ENCODE measurements at places on chromosomes 2 and 18.

- DNase-seq, result no peak
These were observed 30.2 kb downstream of the TGFBRAP1 start for GRCh38 chr2:105299290-105299689.

GRCh38 chr2:97774425-97774824 is 61.0 kb downstream of the ZAP70 start:
- DNase-seq, result no peak

- DNase-seq, result no peak
These were observed 94.5 kb downstream of the ACKR3 start for GRCh38 chr2:236664136-236664535.

DNA sequence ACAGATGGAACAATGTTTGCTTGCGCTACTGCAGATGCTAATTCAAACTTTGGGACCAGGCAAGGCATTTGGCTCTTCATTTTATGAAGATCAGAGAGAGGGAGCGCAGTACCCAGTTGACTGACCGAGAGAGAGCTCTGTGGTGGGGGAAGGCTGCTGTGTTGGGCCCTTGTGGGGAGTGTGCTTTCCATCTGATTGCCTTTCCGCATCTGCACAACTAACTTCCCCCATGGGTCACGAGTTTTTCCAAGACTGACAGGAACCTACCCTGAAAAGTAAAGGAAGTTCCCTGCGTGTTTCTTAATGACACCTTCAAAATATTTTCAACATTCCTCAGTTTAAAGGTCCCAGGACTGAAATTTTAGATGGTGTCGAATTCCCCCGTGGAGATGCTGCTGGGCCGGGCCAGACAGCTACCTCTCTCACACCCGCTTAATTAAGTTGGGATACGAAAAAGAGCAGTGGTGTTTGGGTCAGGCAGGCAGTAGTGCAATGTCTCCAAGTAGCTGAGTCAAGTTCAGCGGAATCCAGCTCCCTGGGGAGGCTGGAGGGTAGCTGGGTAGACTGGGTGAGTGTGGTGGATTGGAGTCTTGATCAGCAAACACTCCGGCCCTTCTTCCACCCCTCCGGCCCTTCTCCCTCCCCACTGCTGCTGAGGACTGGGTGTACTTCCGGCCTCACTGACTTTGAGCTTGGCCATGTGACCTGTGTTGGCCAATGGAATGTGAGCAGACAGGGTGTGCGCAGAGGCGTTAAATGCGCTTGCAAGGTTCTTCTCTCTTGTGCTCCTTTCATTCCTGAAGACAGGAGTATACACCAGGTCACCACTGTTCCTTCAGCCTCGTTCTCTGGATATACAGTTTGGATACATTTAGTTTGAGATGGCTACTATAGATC is 2.3 kb upstream of the ARHGAP25 start:
- DNase-seq, result no peak

- DNase-seq, result no peak
These were observed 91.7 kb downstream of the DTNA start for GRCh38 chr18:34801774-34802173.

GRCh38 chr2:26630669-26631360 is 10.4 kb downstream of the CIB4 start:
- no peak for DNase-seq

DNA sequence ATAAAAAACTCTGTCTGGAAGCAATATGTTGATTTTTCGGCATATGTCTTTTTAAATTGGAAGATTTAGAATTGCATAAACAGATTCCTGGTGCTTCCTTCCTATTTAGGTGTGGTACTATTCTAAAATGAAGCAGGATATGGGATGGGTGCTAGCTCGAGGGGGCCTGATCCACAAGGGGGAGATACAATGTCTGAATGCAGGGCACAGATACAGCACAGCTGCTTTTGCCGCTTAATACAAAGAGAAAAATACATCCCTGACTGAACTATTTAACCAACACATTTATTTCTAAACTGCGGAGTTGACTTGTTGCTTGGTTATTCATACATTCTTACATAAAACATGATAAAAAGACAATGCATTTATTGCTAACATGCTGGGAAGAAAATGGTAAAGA is 169.1 kb downstream of the TMEFF2 start:
- no peak for DNase-seq

- no peak for DNase-seq
These were observed 171.4 kb upstream of the FSIP2 start for GRCh38 chr2:185567196-185567595.

GRCh38 chr18:33755391-33755790 is 177.4 kb downstream of the ASXL3 start:
- DNase-seq, result no peak

DNA sequence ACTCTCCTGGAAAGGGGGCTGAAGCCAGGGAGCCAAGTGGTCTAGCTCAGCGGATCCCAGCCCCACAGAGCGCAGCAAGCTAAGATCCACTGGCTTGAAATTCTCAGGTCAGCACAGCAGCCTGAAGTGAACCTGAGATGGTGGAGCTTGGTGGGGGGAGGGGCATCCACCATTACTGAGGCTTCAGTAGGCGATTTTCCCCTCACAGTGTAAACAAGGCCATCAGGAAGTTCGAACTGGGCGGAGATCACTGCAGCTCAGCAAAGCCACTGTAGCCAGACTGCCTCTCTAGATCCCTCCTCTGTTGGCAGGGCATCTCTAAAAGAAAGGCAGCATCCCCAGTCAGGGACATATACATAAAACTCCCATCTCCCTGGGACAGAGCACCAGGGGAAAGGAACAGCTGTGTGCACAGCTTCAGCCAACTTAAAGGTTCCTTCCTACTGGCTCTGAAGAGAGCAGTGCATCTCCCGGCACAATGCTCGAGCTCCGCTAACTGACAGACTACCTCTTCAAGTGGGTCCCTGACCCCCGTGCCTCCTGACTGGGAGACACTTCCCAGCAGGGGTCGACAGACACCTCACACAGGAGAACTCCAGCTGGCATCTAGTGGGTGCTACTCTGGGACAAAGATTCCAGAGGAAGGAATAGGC is 282.3 kb upstream of the EPC2 start:
- DNase-seq, result no peak

DNA sequence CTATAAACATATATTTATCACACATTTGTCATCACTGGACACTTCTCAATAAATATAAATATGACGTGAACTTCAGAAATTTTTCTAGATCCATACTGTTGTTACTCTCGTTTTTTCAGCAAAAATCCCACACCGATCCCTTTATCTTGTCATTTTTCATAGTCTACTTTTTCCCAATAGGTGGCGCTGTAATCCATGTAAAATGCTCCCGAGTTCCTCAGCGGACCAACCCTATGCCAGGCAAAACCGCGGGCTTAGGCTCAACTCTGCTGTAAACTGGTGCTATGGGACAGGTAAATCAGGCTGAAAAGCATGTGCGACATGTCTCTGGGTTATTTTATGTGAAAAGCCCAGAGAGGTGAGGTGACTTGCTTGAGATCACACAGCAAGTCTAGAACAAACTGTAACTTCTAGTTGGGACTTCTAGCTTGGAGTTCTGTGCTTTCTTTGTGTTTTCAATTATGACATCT is 104.0 kb downstream of the COBLL1 start:
- no peak for DNase-seq

GRCh38 chr2:12504443-12504842 is 212.3 kb upstream of the TRIB2 start:
- DNase-seq, result no peak

DNA sequence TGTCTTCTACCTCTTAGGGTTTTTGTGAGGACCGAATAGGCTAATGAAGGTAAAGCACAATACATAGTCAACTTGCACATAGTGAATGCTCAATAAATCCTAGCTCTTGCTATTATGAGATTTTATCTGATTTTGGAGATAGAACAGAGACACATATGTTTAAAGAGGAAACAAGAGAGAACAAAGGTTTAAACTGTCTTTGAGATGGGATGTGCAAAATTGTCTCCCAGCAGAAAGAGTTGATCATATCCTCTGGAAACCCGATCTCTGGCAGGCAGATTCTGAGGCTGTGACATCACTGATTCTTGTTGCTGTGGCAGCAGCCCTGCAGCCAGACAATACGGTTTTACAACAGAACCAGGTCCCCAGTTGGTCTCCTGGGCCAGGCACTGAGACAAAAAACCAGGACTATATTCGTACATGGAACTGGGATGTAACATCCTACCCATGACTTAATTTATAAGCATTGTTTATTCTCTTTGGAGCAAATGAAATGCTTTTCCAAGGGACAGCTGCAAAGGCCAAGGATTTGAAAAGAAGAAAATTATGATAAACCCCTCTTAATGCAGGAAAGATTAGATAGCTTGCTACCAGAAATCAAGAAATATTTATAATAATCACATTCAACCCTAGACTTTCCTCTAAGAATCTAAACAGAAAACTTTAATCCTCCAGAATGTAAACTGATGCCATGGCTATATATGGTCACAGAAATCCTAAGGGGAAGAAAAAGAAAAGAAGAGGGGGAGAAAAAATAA is 80.2 kb downstream of the SLC8A1 start:
- no peak for DNase-seq

- DNase-seq, result no peak
These were observed 558 bp downstream of the FBXO41 start for GRCh38 chr2:73283545-73284295.

- DNase-seq, result no peak
These were observed 18.8 kb upstream of the BOK start for GRCh38 chr2:241539616-241540374.

DNA sequence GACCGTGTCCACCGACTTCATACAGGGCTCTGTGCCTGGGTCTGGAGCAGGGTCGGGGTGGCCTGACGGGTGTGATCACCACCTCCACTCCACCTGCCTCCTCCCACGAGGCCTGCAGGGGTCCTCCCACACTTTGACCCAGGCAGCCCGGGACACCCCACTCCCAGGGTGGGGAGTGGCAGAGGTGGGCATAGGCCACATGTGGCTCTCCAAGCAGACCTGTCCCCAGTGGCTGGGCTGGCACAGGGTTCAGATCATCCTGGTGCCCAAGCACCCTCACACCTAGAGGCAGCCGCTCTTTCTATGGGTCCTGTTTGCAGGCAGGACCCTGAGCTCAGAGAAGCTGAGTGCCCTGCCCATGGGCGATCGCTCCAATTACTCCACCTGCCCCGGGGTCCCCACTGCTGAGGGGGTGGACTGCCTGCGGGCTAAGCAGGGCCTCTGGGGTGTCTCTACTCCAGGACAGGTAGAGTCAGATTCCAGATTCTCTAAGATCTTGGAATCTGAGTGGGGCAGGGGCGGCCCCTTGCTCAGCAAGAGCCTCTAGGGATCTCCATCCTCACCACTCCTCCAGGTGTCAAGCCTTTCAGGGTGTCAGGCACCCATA is 1.4 kb downstream of the NEURL3 start:
- DNase-seq, result no peak

DNA sequence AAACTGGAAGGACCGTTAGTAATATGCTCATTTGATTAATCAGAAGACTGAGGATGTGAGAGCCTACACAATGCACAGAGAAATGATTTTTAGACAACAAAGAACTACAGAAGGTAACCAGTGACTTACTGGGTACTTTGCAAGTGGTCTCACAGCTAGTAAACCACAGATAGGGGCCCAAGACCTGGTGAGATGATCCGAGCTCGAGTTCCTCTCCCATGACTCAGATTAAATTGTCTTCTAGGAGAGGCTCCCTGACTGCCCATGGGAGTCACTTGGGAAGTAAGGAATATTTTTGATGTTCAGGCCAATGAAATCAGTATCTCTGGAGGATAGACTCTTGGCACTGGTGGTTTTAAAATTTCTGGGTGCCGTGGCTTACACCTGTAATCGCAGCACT is 220.2 kb downstream of the CLIP4 start:
- no peak for DNase-seq

DNA sequence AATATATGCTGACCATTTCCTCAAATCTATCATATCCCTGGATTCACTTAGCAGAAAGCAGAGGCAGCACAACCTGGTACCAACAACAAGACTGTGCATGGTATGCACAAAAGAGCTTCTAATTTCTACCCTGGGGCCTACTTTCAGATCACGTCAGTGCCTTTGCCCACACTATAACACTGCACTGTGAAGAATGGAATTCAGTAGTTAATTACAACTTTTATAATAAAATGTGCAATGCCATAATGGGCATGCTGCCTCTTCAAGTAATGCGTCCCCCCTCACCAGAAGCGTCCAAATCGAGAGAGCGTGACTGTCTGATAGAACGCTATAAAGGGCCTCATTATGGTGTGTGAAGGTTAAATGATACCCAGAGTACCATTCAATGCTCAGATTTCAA is 328.1 kb upstream of the PKDCC start:
- no peak for DNase-seq

- DNase-seq, result no peak
These were observed 12.5 kb downstream of the SDC1 start for GRCh38 chr2:20212459-20212870.

DNA sequence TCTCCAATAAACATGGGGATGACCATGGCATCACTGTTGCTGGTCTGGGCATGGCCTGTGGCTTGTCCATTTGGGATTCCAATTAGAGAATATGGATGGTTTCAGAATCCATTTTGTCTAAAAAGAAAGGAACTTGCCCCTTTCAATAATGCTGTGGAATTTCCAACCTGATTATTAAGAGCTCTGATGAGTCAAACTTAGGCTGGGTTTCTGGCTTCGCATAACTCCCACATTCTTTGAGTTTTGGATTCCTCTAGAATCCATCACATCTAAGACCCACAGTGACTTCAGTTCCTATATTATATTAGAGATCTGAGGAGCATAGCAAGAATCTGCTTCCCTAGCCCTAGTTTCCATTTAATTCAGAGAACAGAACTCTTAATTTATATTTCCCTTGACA is 531.5 kb downstream of the TNS1 start:
- no peak for DNase-seq

GRCh38 chr2:207762146-207762545 is 7.6 kb downstream of the FZD5 start:
- no peak for DNase-seq

DNA sequence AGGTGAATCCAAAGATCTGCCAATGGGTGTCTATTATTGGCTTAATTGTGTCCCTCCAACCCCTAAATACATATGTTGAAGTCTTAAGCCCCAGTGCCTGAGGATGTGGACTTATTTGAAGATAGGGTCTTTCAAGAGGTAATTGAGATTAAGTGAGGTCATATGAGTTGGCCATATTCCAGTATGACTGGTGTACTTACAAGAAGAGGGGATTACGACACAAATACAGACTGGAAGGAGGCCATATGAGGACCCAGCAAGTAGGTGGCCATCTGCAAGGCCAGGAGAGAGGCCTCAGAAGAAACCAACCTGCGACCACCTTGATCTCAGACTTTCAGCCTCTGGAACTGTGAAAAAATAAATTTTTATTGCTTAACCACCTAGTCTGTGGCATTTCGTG is 121.1 kb upstream of the FN1 start:
- no peak for DNase-seq

DNA sequence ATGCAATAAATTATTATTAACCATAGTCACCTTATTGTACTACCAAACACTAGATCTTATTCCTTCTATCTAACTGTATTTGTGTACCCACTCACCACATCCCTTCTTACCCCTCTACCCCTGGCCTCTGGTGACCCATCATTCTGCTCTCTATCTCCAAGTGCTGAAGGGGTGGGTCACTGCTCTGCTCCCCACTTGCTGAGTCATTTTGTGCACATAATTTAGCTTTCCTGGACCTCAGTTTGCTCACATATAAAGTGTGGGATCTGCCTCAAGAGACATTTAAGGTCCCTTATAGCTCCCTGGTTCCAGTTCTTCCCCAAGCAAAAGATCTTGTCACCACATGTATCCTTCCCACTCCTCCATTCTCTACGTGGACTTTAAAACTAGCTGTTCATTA is 169.4 kb downstream of the ZNF385B start:
- no peak for DNase-seq
